ENCODE measurements at places on chromosomes 2 and 18.

GRCh38 chr2:124875627-124876244 is 850.6 kb downstream of the CNTNAP5 start:
- DNase-seq: no peak

GRCh38 chr18:1294229-1294628 is 389.6 kb downstream of the ADCYAP1 start:
- no peak for DNase-seq

GRCh38 chr18:76988827-76989646 is 143.5 kb downstream of the MBP start:
- no peak for DNase-seq

DNA sequence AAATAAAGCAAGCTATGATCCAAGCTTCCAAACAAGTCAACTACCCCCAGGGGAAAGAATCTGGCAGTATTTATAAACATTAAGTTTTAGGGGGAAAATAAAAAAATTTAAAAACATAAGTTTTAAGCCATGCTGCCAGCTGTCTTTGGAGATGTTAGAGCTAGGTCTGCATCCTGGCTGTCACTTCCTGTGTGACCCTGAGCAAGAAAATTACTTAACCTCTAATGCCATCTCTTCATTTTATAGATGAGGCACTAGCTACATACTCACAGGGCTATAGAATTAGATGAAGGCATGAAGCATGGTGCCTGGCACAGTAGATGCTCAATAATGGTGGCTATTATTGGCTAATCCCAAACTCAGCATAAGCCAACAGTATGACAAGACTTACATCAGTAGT is 28.1 kb downstream of the STARD7 start:
- no peak for DNase-seq

DNA sequence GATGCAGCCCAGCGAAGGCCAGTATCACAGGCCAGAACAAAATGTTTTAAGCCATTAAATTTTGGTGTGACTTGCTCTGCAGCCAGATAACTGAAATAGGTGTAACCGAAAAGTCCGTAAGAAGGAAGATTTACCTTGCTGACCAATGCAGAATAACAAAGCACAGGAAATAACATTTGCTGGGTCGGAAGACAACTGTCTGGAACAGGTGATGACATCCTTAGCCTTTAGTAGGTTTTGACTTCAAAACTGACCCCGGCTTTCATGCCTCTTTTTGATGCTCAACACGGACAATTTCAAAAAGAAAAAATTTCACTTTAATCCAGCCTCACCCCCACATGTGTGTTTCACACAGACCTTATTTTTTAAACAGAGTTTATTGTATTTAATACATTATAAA is 93.7 kb downstream of the KCTD1 start:
- no peak for DNase-seq

GRCh38 chr2:238027591-238028415 is 33.0 kb upstream of the SCLY start:
- no peak for DNase-seq

- no peak for DNase-seq
These were observed 99.7 kb downstream of the GULP1 start for GRCh38 chr2:188391354-188391753.

- no peak for DNase-seq
These were observed 138.0 kb upstream of the ARHGAP28 start for GRCh38 chr18:6591491-6591890.

GRCh38 chr2:33707312-33707711 is 108.2 kb upstream of the FAM98A start:
- no peak for DNase-seq

DNA sequence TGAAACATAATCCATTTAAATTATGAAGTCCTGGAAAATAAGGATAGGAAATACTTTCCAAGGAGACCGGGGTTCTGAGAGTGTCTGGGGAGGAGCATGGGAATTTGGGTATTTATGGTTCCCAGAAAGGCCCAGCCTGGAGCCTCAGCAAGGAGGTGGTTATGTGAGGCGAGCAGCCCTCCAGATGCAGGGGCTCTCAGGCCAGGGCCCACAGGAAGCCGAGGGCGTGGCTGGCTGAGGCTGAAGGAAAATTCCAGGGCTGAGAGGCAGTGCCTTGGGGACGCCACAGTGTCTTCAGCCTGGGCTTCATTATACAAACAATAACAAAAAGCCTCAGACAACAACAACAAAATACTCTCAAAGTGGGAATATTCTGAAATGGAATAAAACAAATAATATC is 86.9 kb upstream of the SERPINE2 start:
- no peak for DNase-seq

DNA sequence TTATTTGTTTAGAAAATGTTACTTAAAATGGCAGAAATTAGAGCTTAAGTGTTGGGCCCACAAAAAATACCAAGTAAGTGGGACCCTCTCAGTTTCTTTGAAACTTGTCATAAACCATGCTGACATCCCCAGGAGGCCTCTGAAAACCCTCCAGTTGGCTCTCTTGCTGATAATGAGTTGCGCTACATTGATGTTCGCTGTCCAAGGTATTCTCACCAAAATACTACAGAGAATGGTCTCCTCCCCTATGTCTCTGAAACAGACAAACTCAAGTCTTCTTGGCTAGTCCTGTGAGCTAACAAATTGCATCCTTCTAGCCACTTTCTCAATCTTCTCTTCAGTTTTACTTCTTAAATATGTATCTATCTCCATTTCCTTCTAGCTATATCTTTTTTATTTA is 669.4 kb downstream of the IRS1 start:
- DNase-seq: no peak

- no peak for DNase-seq
These were observed 155.9 kb downstream of the LAMA3 start for GRCh38 chr18:23844991-23845680.

- no peak for DNase-seq
These were observed 122.8 kb upstream of the SH3BP4 start for GRCh38 chr2:234829074-234829455.

DNA sequence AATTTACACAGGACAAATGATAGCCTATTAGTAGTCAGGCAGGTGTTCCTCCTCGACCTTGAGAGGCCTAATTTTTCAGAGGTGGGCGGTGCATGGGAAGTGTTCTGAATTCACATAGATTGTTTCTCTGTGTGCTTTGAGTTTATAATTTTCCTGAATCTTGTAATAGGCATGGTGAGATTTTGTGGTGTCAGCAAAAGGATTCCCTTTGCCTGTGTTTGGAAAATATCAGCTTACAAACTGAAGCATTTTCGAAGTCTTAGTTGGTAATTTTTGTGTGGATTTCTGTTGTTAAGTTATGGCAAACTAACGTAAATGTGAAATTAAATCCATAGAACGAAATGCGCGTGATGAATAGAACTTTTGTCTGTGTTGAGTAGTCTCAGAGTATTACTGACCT is 194.0 kb upstream of the RBMS1 start:
- no peak for DNase-seq

Measured in CD4-positive, alpha-beta T cell (primary cell).